ENCODE measurements at places on chromosomes 16 and 17.

GRCh38 chr17:75501378-75502071, 13.8 kb downstream of the CASKIN2 start:
- no peak for DNase-seq

- no peak for DNase-seq
Measured at GRCh38 chr17:79374087-79374689, 236.7 kb downstream of the RBFOX3 start.

DNA sequence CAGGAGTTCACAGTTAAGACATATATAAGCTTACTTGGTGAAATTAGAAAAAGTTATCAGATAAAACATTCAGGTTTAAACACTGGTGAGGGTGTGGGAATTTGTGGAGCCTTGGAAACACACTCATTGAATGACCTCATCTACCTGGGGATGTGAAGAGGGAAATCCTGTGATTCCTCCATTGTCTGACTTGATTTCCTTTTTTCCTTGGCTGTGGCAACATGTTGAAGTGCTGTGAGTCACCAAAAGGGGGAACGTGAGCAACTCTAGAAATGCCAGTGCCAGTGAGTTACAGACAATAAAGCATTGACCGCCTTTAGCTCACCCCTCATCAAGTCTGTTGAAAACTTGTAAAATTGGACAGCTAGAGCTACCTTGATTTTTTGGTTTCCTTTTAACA, 1.8 kb downstream of the HMOX2 start:
- DNase-seq: peak; percentile 48

GRCh38 chr17:70060415-70060814, 14.6 kb upstream of the KCNJ16 start:
- no peak for DNase-seq

- DNase-seq: no peak
Measured at GRCh38 chr16:27598931-27599565, 49.1 kb downstream of the KATNIP start.

- no peak for DNase-seq
Measured at GRCh38 chr17:63445571-63445953, 544 bp downstream of the CYB561 start.

- DNase-seq: no peak
Measured at GRCh38 chr17:50471009-50471905, 2.6 kb upstream of the CHAD start.

- DNase-seq: no peak
Measured at GRCh38 chr17:12269751-12270150, 249.1 kb downstream of the MAP2K4 start.

DNA sequence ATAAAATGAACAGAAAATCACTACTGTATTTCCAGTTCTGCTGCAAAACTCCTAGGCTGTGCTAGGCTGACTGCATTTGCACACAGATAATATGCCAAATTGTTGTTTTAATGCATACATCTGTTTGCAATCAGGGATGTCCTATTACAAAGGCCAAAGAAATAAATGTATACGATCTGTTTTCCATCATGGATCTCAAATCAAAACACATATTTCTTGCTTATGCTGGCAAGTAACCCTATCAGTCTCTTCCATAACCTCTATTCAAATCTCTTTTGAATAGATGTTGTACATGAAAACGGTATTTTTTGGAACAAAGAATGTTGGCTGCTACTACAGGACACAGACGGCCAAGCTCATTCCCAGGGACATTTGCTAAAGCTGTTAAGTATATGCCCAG, 56.6 kb downstream of the DUSP14 start:
- no peak for DNase-seq

DNA sequence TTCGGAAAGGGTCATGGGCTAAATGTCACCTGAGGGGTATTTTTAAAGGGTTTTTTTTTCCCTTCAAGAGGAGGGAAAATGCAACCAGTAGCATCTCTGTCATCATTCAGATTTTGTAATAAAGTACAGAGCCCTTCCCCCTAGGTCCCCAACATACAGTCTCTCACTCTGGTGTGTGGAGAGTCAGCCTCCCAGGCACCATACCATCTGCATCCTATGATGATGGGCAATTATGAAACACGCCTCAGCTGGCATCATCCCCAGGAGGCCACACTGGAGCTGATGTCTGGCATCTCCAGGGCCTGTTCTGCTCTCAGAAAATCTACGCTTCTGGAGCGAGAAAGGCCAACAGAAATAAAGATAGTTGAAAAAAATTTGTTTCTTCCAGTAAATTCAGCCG, 32.0 kb downstream of the TBX4 start:
- no peak for DNase-seq

DNA sequence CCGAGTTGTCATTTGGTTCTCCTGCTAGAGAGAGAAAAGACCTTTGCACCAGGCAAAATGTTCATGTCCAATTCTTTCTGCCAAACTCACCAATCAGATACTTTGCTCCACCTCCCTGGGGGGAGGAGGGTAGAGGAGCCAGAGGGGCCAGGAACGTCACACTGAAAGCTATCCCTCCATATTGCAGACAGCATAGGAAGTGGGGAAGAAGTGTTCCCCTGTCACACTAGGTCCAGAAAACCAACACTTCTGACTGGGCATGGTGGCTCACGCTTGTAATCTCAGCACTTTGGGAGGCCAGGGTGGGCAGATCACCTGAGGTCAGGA, 9.5 kb downstream of the HSD17B2 start:
- no peak for DNase-seq

GRCh38 chr16:11229906-11230305, 26.1 kb downstream of the SOCS1 start:
- DNase-seq: no peak

- no peak for DNase-seq
Measured at GRCh38 chr16:14057878-14058382, 13.2 kb upstream of the MRTFB start.

GRCh38 chr16:58503166-58503862, 3.4 kb downstream of the NDRG4 start:
- DNase-seq: no peak

DNA sequence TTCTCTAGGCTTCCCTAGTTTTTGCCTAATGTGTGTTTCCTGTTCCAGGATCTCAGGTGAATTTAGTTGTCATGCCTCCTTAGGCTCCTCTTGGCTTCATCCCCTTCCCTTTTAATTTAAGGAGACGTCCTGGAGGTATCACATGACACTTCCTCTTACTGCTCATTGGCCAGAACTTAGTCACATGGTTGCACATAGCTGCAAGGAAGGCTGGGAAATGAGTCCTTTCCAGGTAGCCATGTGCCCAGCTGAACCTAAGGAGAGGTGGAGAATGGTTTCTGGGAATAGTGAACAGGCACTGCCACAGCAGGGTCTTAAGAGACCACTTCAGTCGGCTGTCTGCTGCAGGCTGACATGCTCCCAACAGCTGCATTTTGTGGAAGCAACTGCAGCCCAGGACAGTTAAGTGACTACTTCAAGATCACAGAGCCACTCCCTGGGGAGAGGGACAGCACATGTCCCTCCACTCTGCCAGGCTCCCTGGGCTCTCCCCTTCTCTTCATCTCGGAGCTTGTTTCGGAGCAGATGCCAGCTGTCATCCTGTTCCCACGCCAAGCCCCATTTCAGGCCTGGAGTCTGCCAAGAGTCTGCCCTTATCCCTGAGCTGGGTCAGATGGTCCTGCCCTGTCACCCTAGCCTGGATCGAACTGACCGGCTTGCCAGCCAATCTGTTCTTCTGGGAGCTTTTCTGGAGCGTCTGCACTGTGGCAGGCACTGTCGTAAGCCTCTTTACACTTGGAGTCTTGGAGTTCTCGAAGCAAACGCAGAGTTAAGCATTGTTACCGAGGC, 81.4 kb upstream of the FOXF1 start:
- DNase-seq: no peak

DNA sequence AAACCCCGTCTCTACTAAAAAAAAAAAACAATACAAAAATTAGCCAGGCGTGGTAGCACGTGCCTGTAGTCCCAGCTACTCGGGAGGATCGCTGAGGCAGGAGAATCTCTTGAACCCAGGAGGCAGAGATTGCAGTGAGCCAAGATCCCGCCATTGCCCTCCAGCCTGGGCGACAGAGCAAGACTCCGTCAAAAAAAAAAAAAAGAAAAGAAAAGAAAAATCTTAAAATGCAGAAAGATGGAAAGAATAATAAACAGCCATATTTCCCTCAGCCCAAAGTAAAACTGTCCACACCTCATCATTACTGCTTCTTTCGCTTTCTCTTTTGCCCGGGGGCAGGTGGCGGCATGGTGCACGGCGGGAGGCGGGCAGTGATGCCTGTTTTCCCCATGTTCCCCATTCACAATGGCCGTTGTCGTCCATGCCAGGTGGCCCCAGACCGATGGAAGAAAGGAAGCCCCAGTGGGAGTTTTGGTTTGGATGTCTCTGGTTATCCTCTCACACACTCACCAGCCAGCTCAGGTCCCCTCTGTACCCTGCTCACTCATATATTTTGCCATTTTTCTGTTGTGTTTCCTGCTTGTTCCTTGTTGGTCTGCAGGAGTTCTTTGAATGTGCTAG, 37.0 kb upstream of the PEMT start:
- DNase-seq: peak; percentile 1

DNA sequence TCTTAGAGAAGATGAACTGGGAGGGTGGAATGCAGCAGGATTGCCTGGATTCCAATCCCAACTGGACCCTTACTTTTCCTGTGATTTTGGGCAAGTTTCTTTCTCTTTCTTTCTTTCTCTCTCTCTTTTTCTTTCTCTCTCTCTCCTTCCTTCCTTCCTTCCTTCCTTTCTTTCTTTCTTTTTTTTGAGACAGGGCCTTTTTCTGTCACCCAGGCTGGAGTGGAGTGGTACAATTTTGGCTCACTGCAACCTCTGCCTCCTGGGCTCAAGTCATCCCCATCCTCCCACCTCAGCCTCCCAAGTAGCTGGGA, 20.5 kb downstream of the CDH1 start:
- no peak for DNase-seq

DNA sequence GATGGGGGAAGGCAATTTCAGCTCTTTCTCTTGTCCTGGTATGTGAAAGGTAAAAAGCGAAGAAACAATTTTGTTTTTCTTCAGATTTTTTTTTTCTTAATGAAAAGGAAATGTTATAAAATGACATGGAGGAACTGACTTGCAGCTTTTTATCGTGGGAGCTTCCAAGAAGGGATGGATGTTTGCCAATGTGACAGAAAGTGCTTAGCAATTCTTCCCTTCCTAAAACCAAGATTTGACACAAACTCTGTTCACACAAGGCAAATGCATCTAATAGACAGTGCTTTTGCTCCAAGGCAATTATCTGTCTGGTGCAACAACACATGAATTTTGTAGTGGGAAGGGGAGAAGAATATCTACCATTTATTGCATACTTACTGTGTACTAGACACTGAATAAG, 988.5 kb downstream of the CDH11 start:
- no peak for DNase-seq

- no peak for DNase-seq
Measured at GRCh38 chr16:67162506-67163163, 1.9 kb upstream of the HSF4 start.

- no peak for DNase-seq
Measured at GRCh38 chr17:73718912-73719311, 74.7 kb upstream of the SDK2 start.

DNA sequence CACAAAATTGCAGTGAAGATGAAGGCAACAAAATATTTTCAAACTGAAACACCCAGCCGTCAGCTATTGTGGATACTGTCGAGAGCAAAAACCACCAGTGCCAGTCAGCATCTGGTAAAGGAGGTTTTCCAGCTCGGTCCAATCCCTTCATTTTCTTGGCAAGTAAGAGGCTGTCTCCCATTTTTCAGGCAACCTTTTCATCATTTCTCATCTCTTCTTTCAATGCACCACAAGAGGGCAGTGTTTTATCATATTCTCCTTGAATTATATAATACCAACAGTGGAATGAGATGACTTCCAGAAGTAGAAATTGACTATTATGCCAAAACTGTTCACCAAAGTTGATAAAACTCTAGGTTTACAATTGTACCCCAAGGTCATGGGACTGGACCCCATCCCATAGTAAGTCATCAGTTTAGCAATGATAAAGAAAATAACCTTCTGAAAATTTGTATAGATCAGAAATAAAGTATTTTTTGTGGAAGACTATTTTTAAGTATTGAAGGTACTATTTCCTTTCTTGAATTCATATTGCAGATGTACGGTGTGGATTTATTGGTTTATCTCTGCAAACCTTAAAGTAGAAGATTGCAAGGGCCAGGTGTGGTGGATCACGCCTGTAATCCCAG, 16.8 kb downstream of the NQO1 start:
- peak; percentile 78 for DNase-seq

DNA sequence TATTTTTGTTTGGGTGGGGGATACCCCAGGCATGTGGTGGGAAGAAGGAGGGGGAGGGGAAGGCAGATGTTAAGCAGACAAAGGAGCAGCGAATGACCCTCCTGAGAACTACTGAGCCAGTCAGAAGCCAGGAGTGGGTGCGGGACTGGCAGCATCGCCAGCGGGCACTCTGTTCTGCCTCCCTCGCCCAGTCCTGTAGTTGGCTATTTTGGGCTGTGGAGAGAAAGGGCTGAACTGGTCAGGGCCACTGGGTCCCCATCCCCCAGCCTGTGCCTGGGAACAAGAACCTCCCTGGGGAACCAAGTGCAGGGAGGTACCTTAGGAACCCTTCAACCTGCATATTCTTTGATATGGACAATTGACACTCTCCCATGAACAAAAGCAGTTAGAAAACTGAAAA, 6.4 kb downstream of the LRRC3C start:
- no peak for DNase-seq

DNA sequence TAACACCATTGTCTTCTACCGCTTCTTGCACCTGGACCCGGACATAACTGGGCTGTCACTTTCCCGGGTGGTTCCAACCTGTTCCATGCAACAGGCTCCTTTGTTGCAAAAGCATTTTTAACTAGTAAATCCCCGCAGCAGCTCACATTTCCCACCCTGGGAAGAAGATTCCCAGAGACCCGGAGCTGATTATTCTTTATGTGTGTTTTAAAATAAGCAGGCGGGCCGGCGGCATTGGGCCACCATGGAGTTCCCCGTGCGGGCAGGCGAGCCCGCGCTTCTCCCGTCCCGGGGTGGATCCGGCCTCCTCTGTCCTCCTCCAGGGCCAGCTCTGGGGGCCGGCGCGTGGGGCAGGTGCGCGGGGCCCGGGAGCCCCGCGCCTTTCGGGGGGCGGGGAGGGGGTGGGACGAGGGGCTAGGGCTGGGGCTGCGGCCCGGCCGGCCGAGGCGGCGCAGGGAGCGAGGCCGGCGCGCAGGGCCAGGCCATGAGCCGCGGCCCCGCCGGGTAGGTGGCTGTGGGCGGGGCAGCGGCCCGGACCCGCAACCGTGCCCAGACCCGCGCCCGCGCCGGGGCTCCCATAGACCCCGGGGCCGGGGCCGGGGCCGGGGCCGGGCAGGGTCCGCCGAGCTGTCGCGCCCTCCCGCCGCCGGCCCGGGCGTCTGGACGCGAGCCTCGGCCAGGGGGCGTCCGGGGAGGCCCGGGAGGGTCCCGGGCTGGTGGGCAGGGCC, 1.7 kb downstream of the CRAMP1 start:
- peak; percentile 27 for DNase-seq

GRCh38 chr17:42428141-42428944, 5.3 kb upstream of the CAVIN1 start:
- peak; percentile 78 for DNase-seq

DNA sequence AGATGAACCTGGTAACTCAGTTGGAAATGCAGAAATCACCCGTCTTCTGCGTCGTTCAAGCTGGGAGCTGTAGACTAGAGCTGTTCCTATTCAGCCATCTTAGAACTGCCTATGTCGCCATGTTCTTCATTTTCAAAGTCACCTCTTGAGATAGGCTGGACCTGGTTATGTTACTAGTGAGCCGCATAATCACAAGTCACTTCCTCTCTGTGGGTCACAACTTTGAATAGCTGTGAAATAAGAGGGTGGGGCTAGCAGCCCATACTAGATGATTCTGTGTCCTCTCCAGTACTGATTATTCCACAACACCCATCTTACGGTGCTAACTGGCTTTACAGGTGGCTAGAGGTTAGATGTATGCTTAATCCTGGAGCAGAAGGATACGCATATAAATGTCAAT, 74.2 kb downstream of the VPS53 start:
- DNase-seq: no peak

All from HAP-1 (cell line).